ENCODE measurements at places on chromosomes 13 and 19.

DNA sequence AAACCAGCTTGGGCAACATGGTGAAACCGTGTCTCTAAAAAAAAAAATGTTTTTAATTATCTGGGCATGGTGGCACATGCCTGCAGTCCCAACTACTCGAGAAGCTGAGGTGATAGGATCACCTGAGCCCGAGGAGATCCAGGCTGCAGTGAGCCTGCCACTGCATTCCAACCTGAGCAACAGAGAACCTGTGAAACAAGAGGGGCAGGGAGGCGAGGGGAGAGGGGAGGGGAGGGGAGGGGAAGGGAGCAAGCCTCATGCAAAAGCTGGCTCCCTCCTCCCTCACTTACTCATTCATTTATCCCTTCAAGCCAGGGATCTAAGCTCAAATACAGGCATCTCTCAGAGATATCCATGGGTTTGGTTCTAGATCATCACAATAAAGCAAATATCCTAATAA, 8.9 kb downstream of the ATP7B start:
- DNase-seq: no peak

DNA sequence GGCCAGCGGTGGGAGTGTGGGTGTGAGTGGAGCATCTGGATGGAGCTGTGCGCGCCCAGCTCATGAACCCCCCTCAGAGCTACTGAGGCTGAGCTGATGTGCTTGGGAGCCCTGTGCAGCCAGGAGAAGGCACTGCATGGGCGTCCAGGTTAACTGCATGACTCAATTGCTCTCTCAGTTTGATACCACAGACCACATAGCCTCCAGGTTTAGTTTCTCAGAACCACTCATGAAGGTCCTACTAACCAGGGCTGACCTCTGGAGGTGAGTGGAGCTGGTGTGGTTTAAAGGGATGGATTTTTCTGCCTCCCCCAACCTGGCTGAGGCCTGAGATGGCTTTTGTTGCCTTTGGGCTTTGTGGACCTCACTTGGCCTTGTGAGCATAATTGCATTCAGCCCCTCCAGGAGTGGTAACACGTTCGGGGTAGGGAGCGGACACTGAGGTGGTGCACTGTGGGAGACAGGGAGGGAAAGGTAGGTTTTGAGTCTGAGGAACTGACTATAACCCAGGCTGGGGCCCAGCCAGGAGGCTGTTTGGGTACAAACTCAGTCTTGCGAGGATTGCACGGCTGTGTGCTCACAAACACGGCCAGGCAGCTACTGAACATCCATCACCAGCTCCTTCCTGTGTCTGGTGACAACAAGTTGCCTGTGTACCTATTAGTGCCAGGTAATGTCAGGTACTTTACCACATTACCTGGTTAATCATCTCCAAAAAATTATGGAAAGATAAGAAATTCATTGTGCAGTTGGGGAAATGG, 97.5 kb downstream of the RGCC start:
- DNase-seq: no peak

DNA sequence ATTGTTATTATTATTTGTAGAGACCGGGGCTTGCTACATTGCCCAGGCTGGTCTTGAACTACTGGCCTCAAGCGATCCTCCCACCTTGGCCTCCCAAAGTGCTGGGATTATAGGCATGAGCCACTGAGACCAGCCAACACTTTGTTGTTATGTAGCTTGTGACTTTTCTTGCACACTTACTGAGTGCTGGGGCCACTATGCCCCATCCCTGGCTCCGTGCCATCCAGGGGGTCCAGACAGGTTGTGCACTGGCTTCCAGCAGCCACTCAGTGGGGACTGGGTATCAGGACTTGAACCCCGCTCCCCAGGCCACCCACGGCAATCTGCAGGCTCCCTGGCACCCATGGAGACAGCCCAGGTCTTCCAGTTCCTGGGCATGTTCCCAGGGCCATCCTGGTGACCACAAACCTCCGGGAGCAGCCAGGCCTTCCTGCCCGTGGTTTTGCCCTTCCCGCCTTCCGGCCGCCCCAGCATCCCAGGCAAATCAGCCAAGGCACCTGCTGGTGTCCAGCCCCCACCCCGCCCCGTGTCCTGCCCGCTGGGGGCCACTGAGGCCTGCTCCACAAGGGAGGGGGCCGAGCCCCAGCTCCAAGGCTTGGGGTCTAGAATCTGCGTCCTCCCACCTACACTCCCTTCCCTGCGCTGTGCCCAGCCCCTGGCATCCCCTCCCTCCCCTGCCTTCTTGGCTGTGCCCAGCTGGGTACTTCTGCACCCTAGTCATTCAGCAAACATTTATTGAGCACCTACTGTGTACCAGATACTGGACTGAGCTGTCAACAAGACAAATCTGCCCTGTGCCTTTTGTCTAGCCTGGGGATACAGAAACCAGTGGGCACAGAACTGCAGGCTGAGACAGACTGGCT, 23.7 kb upstream of the SEMA6B start:
- no peak for DNase-seq

DNA sequence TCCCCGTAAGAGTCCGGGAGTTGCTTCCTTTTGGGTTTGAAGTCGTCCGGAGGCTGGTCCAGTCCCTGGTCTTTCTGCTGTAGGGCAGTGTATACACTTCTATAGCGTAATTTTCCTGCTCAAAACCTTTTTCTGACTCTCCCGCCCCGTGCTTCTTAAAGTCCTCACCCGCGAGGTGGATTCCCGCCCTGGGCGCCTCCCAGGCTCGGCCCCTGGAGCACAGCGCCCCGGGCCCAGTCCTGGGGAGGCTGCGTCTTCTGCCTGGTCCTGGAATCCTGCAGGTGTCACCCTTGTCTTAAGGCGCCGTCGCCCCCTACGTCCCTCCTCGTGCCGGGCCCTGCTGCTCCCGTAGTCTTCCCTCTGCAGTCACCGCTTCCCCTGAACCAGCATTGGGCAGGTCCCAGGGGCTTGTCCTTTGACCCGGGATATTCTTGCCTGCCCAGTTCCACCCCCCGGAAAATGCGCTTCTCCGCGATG, 34.4 kb upstream of the ZNF808 start:
- DNase-seq: peak; percentile 66

DNA sequence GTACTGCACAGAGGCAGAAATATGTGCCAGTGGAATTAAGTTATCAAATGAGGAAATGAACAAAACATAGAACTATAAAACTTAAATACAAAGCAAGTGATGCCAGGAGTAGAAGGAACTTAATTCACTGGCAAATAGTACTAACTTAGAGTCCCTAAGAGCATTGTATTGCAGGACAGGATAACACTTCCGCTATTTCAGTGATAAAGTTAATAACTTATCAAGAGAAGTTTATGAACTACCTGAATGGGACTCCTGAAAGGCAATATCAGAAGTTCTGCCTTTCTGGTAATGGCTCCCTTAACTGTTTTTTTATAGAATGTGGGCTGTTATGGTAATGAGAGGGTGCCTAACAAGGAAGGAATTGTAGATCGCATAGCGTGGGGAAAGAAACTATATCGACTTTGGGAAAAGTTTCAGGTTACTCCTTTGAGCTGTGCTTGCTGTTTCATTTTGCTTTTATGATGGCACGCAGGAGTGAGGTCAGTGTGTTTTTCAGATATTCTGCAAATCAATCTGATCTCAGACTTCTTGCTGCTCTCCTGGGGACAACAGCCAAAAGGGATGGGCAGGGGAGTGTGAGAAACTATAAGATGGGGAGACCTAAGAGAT, 95.3 kb upstream of the MLNR start:
- no peak for DNase-seq
